ENCODE measurements at places on chromosomes 3 and 15.

GRCh38 chr3:2246873-2247648 lies 148.4 kb downstream of the CNTN4 start:
- DNase-seq = no peak

DNA sequence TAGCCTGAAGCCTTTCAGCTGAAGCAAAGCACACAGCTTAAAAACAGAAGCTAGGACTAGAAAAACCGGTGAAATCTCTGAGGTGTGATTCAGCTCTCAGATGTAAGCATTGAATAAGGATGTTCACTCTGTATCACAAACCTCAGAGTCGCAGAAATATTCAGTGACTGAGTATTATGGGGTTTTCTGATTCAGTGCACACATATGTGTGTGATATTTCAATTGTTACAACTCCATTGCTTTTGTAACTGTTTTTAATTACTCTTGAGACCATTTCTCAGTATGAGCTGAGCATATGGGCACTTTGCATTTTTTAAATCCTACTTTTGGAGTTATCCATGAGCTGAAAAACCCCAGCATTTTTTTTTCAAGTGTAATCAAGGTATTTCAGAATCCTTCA lies 868.8 kb downstream of the NTRK3 start:
- no peak for DNase-seq

DNA sequence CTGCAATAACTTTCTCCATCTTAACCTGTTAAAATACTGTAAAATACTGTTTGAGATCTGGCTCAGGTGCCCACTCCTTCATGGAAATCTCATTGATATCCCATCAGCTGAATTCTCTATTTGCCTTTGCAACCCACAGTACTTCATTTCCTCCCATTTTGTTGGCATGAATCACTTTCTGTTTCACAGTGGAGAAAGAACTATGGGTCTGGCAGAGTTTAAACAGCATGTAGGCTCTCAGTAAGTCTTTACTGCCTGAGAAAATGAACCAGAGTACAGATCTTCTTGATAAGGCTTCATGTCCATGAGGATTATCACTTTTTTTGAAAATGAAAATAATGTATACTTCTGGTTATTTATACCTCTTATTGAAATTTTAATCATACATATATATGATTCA lies 245.9 kb downstream of the NAALADL2 start:
- DNase-seq = no peak

DNA sequence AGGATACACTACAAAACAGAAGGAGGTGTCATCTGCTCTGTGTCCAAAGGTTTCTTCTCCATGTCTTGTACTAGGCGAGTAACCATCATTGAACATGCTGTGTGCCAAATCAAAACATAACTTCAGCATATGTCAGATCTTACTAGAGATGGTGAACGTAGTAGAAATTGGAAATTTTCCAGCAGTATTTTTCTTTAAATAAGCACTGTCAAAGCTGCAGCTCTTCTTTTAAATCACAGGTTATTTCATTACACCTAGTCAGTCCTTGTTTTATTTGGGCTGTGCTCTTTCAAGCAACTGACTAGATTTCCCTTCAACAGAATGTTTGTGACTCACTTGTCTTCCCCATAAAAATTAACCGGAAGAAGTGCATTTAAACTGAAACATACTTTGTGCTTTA lies 46.5 kb downstream of the MSL2 start:
- no peak for DNase-seq

DNA sequence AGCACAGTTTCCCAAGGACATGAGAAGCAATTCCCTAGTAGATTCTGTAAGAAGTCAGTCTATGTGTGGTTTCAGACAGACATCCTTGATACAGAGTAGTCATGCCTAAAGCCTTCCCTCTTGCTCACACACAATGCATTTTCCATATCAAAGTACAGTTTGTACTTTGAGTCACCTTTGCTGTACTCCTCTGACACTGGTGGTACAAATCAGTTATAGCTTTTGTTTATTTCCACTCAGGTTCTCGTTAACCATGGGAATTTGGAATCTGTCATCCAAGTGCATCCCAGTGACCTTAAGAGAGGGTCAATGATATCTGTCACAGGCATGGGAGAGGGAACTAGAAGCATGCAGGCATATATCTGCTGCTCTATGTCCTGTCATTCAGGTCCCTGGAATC lies 3.6 kb upstream of the GNB4 start:
- no peak for DNase-seq

GRCh38 chr3:99500485-99500884 lies 137.9 kb upstream of the COL8A1 start:
- DNase-seq = no peak

- no peak for DNase-seq
Observed at GRCh38 chr3:52469001-52469400, 13.6 kb downstream of the NISCH start.

- no peak for DNase-seq
Observed at GRCh38 chr15:61449186-61449702, 220.1 kb upstream of the RORA start.

GRCh38 chr3:38843898-38844297 lies 27.9 kb upstream of the SCN10A start:
- peak; percentile 42 for DNase-seq

DNA sequence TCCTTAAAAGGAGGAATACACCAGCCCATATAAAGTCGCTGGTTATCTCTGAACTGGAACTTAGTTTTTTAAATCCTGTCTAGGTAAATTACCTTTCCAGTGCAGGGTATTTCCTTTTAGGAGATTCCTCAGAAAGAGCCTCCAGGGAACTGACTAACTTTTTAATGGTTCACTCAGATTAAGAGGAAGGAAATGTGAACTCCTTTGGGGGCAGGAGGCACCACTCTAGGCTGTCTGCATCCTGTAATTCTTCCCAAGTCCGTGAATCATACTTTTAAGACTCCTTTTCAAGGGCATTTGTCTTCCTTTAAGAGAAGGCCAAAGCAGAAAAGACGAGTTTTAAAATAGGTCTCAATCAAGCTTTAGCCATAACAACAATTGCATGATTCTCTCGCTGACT lies 871.2 kb upstream of the NR2F2 start:
- DNase-seq = no peak

- DNase-seq = no peak
Observed at GRCh38 chr3:187212705-187213104, 15.4 kb downstream of the RTP1 start.

- peak; percentile 11 for DNase-seq
Observed at GRCh38 chr3:111373861-111374260, 168.1 kb upstream of the CD96 start.

DNA sequence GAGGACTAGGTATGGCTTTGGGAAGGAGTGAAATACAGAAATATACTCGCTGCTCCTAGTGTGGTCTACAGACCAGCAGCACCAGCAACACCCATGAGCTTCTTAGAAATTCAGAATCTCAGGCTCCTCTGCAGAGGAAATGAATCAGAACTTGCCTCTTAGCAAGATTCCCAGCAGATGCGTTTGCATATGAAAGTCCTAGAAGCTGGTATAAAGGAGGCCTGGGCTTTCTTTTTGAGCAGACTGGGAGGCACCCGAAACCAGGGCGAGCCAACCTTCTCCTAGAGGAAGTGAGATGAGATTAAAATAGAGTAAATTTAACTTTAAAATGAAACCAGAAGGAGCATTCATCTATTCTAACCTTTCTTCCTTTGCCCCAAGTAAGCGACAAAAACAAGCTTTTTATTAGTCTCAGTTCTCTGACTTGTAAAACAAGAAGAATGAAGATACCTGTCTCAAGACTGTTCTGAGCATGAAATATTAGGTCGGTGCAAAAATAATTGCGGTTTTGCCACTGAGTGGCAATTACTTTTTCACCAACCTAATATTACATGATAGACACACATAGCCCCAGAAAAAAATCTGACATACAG lies 140.0 kb downstream of the PDZRN3 start:
- DNase-seq = no peak

DNA sequence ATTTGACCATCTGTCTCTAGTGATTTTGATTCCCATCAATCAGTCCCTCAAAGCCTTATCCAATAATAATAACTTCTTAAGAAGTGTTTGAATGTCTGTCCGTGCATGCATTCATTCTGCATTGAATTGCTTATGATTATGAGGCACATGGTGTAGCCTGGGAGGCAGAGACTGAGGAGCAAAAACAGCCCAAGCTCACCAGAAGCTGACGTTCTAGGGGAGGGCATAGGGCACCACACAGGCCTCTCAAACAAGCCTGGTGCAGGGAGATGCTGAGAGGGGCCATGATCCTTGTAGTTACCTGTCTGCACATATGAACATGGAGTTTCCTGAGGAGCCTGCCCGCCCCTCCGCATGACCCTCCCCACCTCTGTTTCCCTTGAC lies 89.2 kb upstream of the POMGNT2 start:
- no peak for DNase-seq

GRCh38 chr3:42441791-42442190 lies 31.4 kb upstream of the LYZL4 start:
- no peak for DNase-seq

All from non-pigmented ciliary epithelial cell (primary cell).